ENCODE measurements at places on chromosomes 2 and 18.

DNA sequence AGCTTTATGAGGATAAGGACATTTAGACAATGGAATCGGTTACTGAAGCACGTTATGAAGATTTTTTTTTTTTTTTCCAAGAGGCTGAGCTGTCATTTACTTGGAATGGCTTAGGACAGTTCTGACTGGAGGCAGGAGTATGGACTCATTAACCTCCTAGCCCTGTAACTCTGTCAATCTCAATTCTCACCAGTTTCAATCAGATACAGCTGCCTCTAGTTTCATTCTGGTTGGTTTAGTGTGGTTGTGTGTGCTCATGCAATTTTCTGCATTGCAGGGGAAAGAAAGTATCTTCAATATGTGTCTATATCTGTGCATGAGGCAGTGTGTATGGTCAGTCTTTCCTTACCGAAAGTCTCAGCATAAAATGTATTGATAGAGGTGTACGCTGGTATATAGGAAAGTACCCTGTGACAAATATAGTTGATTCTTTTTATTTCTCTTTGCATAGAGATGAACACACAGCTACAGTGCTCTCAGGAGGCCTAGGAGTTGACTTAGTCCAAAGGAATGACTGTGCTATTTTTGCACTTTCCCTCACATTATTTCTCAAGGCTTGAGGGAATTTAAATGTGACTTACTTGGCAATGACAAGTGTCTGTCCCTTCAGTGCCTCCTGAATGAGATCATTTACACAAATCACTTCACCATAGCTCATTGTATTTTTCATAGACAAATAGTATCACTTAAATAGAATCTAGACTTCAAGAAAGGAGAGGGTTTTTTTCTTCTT lies 50.5 kb upstream of the GRB14 start:
- no peak for DNase-seq

DNA sequence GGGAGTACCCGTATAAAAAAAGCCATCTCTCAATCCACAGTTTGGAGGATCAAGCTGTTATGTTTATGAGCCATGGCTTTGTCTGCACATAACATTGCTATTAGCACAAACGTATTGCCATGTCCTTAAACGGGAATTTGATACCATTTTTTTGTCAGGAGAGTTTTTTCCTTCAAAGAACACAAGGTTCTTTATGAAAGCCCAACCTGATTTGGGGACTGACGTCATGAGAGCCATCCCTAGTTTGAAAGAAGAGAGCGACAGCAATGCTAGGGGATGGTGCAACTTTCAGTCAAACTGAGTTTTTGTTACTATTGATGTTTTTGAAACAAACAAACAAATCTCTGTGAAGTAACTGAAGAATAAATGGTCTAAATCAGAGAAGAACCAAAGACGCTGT lies 376.6 kb downstream of the EIPR1 start:
- no peak for DNase-seq

DNA sequence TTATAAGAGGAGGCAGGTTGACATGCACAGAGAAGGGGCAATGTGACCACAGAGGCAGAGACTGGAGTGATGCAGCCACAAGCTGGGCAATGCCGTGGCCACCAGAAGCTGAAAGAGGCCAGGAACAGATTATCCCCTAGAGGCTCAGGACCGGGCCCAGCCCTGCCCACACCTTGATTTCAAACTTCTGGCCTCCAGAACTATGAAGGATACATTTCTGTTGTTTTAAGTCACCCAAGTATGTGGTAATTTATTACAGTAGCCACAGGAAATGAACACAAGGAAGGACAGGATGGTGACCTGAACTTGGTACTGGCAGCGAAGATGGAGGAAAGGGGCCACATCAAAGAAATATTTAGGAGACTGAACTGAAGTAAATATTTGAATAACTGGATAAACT lies 66.8 kb upstream of the RIOK3 start:
- DNase-seq = no peak

DNA sequence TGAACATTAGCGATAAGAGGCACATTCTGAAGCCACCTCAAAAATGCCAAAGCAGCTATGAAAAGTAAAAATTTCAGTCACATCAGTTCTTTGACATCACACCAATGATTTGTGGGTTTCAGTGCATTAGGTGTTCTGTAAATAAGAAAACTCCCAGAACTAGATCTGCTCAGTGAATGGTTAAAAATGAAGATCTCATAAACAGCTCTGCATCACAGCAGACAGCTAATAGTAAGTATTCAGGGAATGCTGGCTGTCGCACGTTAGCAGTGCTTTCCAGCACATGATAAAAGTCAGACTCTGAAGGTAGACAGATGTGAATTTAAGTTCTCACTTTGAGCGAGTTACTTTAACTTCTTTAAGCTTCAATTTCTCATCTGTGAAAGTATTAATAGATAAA lies 154.9 kb downstream of the SATB2 start:
- DNase-seq = no peak

DNA sequence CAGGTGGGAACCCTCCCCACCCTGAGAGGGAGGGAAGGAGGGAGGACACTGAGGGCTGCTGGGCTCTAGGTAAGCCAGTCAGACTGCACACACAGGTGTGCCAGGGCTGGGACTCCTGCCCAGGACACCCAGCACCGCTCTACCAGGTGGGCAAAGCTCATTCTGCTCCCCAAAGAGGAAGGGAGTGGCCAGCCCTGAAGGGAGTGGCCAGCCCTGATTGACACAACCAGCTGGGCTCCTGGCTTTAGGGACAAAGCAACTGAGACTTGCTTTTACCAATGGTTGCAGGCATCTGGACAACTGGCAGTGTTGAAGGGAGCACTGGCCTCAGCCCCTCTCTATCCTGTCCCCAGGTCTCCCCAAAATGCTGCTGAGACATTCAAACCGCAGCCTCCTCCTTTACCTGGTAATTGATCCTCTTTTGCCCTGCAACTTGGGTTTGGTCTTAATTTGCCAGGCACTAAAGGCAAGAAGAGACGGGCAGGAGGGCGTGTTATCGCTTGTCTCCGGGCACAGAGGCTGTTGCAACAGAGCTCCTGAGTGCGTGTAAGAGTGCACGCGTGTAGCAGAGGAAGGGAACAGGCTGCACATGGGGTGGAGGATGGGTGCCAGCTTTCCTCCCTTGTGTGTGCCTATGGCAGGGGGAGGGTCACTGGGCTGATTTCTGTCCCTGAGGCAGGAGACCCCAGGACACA lies 14.5 kb upstream of the FOSL2 start:
- DNase-seq = no peak

- no peak for DNase-seq
These were observed 90.8 kb downstream of the EPB41L3 start for GRCh38 chr18:5452943-5453443.

DNA sequence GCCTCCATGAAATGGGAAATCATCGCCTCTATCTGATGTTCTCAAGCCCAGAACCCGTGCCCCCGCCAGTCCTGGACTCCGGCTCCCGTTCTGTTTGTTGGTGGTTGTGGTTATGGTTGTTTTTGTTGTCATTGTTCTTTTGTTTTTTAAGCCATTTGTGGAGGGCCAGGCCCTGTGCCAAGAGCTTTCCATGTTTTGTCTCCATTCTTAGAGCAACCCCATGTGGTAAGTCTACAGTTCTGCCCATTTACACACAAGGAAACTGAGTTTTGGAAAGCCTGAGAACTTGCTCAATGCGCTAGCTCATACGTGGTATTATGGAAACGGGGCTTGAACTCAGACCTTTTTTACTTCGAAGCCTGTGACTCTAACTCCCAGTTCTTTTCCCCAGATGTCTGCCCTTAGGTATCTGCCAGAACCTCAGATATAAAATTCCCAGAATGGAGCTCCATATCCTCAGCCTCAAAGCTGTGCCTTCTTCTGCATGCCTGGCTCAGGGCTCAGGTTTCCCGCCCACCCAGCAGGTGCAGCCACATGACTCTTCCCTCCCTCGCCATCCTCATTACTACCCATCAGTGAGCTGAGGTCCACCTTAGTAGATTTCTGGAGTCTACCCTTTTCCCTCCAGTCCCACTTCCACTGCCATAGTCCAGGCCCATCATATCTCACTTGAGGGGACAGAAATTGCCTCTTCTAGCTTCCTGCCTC lies 194.1 kb downstream of the KLHL29 start:
- DNase-seq = no peak

GRCh38 chr2:134630504-134631159 lies 88.2 kb downstream of the TMEM163 start:
- no peak for DNase-seq

DNA sequence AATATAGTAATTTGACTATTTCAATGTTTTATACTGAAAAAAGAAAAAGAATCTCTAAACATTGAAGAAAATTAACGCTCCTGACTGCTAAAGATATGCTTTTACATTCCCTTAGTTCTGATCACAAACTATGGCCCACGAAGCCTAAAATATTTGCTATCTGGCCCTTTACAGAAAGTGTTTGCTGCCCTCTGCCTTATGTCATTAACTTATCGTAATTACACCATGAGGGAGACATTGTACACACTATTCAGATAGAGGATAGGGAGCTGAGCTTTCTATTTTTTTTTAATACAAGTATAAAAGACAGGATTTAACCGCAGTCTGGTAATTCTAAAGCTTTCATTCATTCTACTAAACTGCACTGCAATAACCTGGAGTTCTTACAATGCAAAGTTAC lies 393.1 kb upstream of the DCC start:
- no peak for DNase-seq

- no peak for DNase-seq
These were observed 8.2 kb upstream of the SLC39A10 start for GRCh38 chr2:195648787-195649186.

DNA sequence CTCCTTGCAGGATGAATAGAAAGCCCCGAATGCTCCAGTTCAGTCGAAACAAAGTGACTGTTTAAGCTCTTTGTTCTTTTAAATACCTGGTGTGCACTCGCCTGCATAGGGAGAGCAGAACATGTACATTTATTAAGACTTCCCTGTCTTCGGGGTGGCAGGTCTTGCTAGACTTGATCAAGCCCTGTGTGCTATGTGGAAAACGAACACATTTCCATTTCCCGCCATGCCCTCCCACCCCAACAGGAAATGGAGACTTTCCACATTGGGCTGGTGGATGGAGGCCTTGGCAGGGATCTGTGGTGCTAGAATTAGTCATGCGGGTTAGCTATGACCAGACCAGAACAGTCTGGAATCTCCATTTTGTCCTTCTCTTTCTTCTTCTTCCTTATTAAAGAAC lies 321.0 kb upstream of the THSD7B start:
- DNase-seq = no peak

DNA sequence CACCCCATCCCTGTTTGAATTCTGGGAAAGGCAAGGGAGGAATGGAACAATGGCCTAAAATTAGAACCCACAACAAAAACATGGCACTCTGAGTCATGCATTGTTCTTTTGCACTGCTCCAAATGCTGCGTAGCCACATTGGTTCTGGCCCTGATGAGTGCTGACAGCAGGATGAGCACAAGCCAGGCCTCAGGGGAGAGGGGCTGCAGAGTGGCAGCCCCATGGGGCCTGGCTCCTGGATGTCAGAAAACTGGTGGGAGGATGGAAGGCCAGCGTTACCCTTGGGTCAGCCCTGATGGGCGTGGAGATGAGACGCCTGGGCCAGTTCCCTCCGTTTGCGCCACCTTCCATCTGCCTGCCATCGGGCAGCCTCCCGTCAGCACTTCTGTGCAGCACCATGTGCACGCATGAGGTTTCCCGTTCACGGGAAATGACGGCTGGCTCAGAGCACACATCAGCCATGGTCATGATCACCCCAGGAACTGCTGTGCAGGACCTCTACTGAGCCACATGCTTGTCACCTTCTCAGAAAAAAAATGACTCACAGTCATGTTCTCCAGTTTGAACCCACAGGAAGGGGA lies 65.6 kb downstream of the CYP26B1 start:
- DNase-seq = no peak

DNA sequence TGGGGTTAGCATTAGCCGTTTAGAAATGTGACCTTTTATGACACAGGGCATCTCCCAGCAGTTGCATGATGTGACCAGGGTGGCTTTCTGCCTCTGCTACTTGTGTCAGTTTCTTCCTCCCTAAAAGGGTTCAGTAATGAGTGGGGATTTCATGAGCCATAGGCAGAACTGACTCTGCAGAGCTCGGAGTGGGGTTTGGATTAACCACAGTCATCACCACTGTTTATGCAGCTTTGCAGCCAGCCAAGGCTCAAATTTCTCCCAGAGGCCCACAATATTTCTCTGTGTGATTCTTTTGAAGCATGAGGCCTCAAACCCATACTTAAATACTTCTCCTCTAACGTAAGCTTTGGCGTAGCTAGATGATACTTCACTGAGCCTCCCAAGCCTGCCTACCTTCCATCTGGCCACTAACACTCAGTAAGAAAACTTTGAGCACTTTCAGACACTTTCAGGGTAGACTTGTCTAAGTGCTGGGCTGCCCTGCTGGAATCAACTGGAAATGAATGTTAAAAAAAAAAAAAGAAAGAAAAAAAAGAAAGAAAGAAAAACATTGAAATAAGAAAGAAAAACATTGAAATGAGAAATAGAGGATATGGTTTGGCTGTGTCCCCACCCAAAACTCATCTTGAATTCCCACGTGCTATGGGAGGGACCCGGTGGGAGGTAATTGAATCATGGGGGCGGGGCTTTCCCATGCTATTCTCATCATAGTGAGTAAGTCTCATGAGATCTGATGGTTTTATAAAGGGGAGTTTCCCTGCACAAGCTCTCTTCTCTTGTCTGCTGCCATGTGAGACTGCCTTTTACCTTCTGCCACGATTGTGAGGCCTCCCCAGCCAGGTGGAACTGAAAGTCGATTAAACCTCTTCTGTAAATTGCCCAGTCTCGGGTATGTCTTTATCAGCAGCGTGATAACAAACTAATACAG lies 11.5 kb upstream of the LAPTM4A start:
- DNase-seq = no peak

- DNase-seq = no peak
These were observed 224.0 kb downstream of the CELF4 start for GRCh38 chr18:37341473-37342086.

DNA sequence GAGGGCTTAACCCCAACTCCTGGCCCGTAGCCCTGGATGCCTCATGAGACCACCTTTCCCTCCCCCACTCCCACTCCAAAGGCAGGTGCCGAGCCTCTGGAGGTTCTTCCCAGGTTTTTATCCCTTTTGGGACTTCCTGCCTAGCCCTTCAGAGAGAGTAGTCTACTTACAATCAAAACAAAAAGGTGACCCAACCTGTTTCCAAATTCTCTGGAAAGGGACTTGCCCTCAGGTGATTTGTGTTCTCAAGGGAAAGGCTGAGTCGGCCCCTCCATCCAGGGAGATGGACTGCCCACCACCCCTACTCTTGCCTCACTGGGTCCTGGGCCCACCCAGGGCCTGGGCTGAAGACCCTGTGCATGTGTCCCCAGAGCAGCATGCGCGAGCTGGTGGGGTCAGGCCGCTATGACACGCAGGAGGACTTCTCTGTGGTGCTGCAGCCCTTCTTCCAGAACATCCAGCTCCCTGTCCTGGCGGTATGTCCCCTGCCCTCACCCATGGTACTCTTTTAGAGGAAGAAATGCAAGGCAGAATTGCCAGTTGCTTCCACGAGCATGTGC lies 108.5 kb downstream of the PLB1 start:
- DNase-seq = no peak

- DNase-seq = no peak
These were observed 78.8 kb downstream of the MYL12B start for GRCh38 chr18:3340682-3341097.

- DNase-seq = no peak
These were observed 16.9 kb downstream of the PRKAG3 start for GRCh38 chr2:218814540-218815243.

- DNase-seq = no peak
These were observed 75.3 kb downstream of the MBD2 start for GRCh38 chr18:54149078-54149697.

GRCh38 chr2:56025469-56026193 lies 102.0 kb upstream of the EFEMP1 start:
- no peak for DNase-seq
